ENCODE measurements at places on chromosomes 7 and 10.

- DNase-seq = no peak
Measured at GRCh38 chr7:29139191-29139590, 7.1 kb downstream of the CPVL start.

DNA sequence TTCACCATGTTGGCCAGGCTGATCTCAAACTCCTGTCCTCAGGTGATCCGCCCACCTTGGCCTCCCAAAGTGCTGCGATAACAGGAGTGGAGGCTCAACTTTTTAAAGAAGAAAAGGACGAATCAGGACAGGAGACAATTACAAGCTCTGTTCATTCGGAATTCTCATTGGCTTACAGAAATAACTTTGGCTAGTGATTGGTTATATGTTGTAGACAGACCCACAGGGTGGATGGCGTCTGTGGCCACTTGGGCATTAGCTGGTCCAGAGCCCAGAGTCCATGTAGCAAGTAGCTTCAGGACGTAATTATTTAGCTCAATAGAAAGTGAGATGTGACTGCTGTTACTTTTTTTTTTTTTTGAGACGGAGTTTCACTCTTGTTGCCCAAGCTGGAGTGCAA is 160.5 kb upstream of the TNRC18 start:
- DNase-seq = no peak

DNA sequence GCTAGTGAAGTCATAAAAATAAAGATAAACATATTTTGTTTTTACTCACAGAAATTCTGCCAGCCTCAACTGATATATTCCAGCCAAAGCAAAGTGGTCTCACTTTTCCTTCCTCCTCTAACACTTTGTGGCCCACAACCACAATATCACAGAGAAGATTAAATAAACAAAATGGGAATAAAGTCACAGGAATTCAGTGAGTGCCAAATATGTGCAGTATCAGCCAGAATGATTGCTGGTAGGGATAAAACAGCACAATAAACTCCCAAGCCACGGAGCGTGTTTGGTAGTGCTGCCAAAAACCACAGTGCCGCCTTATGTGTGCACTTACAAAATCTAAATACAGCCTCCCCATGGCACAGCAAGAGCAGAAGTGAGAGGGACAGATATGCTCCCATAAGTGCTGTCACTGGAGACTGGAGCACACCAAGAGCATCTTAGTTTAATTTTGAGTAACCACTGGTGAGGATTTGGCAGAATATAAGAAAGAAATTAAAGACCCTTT is 155.8 kb downstream of the POM121L12 start:
- DNase-seq = no peak

- DNase-seq = no peak
Measured at GRCh38 chr10:3222626-3223025, 50.0 kb upstream of the PITRM1 start.

DNA sequence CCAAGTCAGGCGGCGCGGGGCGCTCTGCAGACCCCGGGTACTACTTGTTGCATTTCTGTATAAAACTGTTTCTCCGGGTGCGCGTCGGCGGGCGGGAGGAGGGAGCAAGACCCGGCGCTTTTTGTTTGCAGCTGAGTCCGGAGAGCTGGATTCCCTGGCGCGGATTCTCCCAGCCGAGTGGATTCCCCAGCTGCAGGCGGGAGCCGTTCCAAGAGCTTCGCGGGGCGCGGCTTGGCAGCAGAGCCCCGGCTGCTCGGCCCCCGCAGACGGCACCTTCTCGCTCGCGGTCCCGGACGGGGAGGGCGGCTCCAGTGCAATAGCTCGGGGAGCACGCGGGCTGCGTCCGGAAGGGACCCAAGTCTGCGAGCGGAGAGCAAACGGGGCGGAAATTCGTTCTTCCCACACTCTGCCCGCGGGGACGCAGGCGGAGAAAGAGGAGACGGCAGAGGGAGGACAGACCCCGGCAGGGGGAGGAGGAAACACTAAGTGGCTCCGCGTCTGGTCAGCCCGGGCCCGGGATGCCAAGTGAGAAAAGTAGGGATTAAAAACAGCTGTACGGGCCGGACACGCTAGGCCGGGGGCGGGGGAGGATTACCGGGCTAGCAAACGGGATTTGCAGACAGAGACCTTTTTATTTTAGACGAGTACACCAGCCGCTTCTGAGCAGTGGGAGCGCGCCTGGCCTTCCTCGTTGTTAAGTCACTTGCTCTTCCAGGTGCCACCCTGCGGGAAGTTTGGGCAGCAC is at the start of gene TRIL:
Gene TRIL (minus strand): TSS at position 96 of the 745 bp plus-strand sequence. CDS start 284 bp downstream, outside the sequence.
- no peak for DNase-seq

DNA sequence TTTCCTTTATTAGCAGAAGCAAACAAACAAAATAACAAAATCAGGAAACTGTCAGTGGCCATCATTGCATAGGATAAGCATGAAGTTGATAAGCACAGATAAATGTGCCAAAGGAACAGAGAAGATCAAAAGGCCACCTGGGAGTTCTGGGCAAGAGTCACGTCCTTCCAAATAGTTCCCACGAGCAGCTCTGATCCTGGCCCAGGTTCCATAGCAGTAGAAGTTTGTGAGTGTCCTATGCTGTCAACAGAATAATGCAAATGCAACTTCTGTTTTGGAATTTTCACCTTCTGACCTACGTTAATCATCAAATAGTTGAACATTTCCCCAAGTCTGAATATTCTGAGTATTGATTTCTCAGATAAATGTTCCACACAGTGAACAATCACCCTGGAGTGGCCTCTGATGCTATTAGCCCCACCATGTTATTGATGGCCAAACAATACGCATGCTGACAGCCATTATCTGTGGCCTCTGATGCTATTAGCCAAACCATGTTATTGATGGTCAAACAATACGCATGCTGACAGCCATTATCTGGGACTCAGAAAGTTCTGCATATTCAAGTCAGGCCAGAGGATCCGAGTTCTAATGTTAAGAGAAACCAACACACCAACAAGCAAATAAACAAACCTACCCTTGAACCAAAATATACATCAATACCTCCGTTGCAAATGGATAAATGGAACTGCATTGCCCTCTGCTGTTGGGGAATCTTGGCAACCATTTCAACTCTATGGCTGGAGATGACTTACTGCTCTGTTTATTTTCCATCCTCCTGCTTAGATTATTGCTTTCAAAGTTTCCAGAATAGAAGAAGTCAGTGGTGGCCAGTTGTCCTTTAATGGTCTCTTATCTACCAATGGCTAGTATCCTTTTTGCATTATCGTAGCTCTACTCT is 63.3 kb downstream of the MRC1 start:
- no peak for DNase-seq

- no peak for DNase-seq
Measured at GRCh38 chr7:151133986-151134742, 33.3 kb downstream of the GBX1 start.

- no peak for DNase-seq
Measured at GRCh38 chr10:25786161-25786560, 147.9 kb upstream of the MYO3A start.

- no peak for DNase-seq
Measured at GRCh38 chr10:97332591-97333350, 1.8 kb downstream of the FRAT2 start.

DNA sequence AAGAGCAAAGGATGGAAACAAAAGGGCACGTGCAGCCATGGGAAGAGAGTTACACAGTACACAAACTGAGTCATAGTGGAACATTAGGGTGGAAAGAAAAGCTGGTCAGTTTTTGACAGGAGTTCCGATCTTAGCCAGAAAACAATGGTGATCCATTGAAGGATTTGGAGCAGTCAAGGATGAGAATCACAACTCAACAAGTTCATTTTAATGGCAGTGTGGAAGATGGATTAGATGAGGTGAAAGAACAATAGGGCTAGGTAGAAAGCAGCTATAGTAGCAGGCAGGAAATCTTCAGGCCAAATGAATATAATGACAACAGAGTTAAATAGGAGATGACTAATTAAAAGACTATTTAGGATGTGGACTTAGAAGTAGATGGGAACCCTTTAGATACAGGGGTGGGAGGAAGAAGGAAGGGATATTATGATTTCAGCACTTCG is 136.3 kb downstream of the DOCK4 start:
- no peak for DNase-seq

GRCh38 chr7:70645876-70646351 is 486.0 kb upstream of the GALNT17 start:
- DNase-seq = no peak

- no peak for DNase-seq
Measured at GRCh38 chr7:44280993-44281721, 44.2 kb downstream of the CAMK2B start.

DNA sequence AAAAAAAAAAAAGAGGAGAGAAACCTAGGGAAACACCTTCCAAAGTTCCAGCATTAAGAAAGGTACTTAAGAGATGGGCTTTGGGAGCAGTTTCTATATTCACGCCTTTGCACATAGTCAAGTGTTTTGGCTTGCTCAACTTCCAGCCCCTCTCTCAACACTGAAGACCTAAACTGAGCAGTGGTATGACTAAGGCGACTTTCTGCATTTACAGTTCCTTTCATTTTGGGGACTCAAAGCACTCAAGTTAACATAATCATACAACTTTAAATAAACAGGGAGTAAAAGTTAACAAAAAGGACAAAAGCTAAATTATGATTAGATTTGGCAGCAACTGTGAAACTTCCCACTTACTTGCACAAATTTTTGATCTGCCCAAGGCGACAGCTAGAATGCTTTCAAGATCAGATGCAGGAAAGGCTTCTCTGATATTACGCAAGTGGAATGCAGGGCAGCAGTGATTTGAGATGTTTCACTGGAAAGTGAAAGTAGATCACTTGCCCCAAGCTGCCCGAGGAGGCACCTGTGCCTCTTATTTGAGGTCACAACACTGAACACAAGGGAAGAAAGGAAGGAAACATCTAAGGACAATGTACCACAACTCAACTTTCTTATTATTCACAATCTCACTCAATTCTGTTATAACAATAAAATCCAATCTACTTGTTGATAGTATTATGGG is 199.5 kb downstream of the SKAP2 start:
- no peak for DNase-seq

GRCh38 chr7:23208316-23208715 is 26.5 kb downstream of the NUP42 start:
- DNase-seq = no peak

- DNase-seq = no peak
Measured at GRCh38 chr7:74443543-74444247, 10.0 kb upstream of the GTF2IRD1 start.

- no peak for DNase-seq
Measured at GRCh38 chr10:78458983-78459638, 425.4 kb downstream of the RPS24 start.

DNA sequence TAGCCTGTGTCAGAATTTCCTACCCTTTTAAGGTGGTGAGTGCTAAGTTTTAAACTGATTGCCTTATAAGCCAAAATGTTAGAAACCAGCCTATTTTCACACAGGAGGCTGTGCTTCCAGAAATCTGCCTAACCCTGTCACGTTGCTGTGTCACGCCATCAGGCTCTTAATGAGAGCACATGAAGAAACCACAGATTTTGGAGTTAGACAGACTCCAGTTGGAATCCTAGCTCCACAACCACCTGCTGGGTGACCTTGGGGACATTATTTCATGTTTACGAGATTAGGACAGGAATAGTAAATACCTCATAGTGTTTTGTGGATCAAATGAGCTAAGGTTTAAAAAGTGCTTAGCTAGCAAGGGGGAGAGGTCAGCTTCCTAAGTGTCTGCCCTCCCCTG is 321.8 kb downstream of the DPP6 start:
- no peak for DNase-seq

- DNase-seq = no peak
Measured at GRCh38 chr7:2811476-2812113, 32.5 kb downstream of the GNA12 start.

GRCh38 chr7:16399265-16399831 is 22.0 kb downstream of the CRPPA start:
- DNase-seq = no peak

DNA sequence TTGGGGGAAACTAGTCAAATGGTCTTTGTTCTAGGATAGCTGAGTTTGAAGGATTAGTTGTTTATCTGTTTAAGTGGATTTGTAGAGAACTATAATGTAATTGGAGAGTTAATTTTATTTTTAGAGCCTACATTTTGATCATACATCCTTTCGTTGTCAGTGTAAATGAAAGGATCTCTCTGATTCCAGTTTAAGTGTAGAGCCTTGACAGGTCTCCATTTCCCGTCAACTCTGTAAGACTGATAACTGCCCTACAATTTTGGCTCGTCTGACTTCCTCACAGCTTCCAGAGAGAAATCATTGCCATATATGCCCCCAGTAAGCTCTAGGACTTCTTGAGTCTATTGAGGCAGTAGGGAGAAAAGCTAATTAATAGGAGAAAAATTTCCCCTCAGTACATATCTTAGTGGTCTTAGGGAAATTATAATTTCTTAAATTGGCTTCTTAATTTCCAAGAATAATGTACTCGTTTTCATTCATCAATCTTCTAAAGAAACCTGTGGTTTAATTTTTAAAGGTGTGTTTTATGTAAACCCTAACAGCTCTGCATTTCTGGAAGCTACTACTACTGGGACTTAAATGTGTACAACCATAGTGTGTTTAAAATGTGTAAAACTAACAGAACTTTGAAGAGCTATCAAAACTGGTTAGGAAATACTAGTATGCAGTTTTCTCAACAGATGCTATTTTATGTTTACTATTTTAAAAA is 3.8 kb downstream of the KMT2E start:
- DNase-seq = no peak

- no peak for DNase-seq
Measured at GRCh38 chr7:30165590-30165989, 30.8 kb downstream of the MTURN start.

DNA sequence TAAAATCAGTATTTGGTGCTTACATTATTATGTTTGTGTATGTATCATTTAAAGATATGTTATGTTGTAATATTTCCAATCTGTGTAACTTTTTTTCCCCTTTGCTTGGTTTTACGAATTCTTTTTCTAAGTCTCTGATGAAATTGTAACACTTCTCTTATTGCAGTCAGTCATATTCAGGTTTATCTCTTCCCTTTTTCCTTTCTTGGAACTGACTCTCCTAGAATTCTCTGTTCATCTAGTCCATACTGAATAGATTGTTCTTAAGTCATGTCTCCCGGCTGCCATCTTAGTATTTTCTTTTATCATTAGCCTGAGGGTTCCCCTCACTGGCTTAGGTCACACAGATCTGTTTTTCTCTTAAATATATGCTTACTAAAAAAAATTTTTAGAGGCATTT is 44.6 kb downstream of the PHTF2 start:
- DNase-seq = no peak

GRCh38 chr7:3861941-3862340 is 560.9 kb downstream of the SDK1 start:
- no peak for DNase-seq
